ENCODE measurements at places on chromosomes 3 and 15.

- no peak for DNase-seq
Measured at GRCh38 chr3:158936530-158937113, 134.8 kb downstream of the MFSD1 start.

DNA sequence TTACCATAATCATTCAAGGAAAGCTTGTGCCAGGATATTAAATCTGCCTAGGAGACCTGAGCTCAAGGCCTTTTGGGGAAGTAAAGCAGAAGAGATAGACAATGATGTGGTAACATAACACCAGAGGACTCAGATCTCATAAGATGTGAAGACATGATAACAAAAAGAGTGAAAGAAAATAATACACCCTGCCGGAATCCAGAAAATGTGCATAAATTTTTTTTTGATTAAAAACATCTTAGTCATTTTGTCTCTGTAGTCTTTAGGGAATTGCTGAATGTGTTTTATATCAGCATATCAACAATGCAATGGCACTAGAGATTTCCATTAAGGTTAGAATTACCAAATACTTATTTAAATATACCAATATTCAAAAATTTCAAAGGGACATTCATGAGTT is 326.8 kb upstream of the ROBO1 start:
- no peak for DNase-seq

- DNase-seq = peak; percentile 14
Measured at GRCh38 chr3:38137615-38138348, 679 bp upstream of the MYD88 start.

DNA sequence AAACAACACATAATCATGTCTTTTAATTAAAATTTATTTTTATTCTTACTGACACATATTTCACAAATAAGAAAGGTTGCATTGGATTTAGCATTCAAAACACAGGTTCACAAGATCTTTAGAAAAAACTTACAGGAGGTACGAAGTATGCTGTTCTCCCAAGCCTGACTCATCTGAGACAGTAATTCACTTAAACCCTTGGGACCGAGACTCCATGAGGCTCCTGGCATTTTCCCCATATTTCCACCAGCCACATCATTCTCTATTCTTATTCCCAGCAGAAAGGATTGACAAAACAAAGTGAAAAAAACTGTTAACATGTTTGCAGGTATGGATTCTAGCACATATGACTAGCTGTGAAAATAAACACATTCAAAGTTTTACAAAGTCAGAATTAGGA is 52.6 kb downstream of the CNTN3 start:
- no peak for DNase-seq

GRCh38 chr3:43539321-43539720 is 82.5 kb downstream of the ANO10 start:
- DNase-seq = no peak

GRCh38 chr15:37691911-37692310 is 242.5 kb upstream of the TMCO5A start:
- no peak for DNase-seq

DNA sequence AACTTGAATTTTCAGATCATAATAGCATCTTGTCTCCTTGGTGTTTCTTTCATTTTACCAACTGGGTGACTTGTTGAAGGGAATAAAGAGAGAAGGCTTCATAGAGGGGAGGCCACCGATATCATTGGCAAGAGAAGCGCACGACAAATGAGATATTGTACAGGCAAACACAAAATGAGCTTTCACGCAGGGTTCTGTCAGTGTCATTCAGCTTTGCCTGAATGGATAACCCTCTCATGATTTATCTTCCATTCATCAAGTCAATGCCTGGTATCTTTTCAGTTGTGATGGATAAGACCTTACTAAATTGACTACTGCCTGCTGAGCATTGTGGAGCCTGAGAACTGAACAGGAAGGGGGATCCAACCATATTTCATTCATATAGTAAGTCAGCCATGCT is 188.6 kb upstream of the EPHA3 start:
- no peak for DNase-seq

GRCh38 chr15:36742696-36743095 is 163.3 kb downstream of the CDIN1 start:
- DNase-seq = no peak

GRCh38 chr3:196740481-196741248 is 1.0 kb downstream of the PAK2 start:
- no peak for DNase-seq

DNA sequence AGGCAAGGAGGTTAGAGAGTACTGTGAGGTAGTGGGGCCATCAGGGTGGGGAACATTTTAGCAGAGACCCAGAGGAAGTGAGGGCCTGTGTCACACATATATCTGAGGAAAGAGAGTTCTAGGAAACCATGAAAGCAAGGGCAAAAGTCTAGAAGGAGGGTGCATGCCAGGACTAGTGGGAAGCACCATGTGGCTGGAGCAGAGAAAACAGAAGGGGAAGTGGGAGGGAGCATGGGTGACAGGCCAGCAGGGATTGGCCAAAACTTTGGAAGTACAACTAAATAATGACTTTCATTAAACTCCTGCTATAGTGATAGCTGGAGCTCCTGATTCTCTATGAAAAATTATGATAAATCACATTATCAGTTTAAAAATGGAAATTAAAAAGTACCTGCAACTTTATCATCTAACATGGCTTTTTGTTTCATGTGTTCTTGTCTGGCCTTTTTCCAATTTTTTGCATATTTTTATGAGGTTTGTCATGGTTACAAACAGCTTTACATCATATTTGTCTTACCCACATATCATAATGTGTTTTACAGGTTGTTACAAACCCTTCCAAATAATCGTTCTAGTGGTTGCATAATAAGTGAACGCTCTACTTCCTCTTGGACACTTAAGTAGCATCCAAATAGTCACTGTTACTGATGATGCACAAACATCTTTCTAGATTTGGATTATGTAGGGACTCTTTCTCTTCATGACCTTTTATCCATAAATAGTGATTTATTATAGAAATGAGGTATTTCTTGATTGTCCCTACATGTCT is 168.3 kb downstream of the NEK10 start:
- no peak for DNase-seq

GRCh38 chr3:186931532-186932280 is 1.4 kb downstream of the ST6GAL1 start:
- DNase-seq = no peak

DNA sequence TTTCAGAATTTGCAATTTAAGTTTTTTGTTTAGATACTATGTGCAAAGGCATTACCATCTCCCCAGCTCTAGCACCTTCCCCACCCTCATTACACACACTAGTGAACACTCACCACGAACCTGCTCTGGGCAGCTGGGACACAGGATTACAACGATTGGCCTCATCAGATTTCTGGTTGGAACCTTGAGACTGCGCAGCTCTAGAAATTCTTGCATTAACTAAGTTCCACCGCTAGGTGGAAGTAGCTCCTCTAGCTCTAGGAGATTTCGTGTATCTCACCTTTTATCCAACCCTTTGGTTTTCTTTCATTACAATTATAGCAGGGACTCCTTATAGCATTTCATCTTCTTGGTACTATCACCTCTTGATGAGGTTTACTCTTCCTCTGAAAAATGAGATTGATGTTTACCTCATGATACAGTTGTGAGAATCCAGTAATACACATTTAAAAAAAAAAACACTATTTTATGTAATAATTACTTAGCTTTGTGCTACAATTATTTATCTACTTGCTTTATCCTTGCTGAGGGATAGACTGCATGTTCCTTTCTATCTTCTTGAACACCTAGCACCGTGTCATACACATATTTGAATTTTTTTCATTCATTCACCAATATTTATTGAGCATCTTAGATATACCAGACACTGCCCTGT is 28.7 kb upstream of the PLOD2 start:
- DNase-seq = no peak

- DNase-seq = no peak
Measured at GRCh38 chr3:69012100-69012799, 1.2 kb downstream of the EOGT start.

GRCh38 chr15:54208786-54209185 is 230.5 kb downstream of the UNC13C start:
- no peak for DNase-seq

- no peak for DNase-seq
Measured at GRCh38 chr15:90872486-90873184, 4.2 kb downstream of the FURIN start.
